Type B pancreatic cell (in vitro differentiated cells): ENCODE measurements at places on chromosomes 6 and 20.

DNA sequence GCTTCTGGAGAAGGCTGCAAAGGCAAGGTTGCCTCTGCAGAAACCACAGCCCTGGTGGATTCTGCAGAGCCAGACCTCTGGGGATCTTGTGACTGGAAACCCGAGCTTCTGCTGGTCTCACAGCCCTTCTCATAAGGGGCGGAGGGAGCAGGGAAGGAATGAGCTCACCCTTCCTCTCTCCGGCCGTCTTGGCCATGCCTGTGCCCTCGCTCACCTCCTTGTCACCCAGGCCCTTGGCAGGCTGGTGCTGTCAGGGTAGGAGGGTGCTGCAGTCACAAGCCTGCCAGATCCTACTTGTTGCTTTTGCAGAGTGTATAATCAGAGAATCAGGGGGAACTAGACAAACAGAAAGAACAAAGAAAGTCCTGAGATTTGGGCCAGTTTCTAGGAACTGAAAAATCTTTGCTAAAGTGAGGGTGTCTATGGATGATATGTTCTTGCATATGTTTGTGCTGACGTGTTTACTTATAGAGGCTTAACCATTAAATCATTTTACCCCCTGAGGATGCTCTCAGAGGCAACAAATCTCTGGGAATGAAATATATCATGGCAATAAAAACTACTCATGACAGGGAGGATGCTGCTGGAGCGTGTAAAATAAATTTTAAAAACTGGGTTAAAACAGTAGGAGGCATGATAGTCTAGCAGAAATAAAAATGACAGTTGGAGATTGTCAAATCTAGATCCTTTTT is 244.9 kb upstream of the SOX4 start:
- H3K4me1 ChIP-seq: peaks cover 32% of the 10 kb centered on the region
- no peaks in the 10 kb centered on the region for H3K27me3 ChIP-seq
- peak overlapping the region; percentile 7 for H3K4me3 ChIP-seq
- H3K36me3 ChIP-seq: no peaks in the 10 kb centered on the region
- no peak overlapping the region for H3K27ac ChIP-seq

DNA sequence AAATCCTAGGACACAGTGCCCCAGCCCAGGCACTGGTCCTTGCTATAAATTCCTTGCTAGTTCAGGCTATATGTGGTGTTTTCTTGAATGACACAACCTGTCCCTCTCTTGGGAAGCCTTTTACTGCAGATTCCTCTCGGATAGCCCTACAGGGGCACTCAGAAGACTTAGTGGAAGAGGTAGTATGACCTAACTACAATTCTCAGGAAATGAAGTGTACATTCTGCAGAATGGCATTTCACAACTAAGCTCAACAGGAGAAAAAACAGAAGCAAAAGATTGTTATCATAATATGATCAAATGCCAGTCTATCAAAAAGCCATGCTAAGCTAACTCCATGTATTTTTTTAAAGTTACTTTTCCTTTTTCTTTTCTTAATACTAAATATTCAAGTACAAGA is 66.3 kb upstream of the FBXL4 start:
- no peaks in the 10 kb centered on the region for H3K4me1 ChIP-seq
- H3K27ac ChIP-seq: no peak overlapping the region
- no peak overlapping the region for H3K4me3 ChIP-seq
- DNase-seq: no peak

GRCh38 chr6:56263596-56264315 is 16.4 kb upstream of the COL21A1 start:
- DNase-seq: no peak
- H3K4me1 ChIP-seq: peaks cover 12% of the 10 kb centered on the region
- H3K36me3 ChIP-seq: no peaks in the 10 kb centered on the region
- no peak overlapping the region for H3K27ac ChIP-seq
- H3K27me3 ChIP-seq: peaks cover 6% of the 10 kb centered on the region

- no peak for DNase-seq
- no peaks in the 10 kb centered on the region for H3K4me1 ChIP-seq
- H3K36me3 ChIP-seq: no peaks in the 10 kb centered on the region
Measured at GRCh38 chr20:55569084-55569483, 436.2 kb downstream of the CBLN4 start.

DNA sequence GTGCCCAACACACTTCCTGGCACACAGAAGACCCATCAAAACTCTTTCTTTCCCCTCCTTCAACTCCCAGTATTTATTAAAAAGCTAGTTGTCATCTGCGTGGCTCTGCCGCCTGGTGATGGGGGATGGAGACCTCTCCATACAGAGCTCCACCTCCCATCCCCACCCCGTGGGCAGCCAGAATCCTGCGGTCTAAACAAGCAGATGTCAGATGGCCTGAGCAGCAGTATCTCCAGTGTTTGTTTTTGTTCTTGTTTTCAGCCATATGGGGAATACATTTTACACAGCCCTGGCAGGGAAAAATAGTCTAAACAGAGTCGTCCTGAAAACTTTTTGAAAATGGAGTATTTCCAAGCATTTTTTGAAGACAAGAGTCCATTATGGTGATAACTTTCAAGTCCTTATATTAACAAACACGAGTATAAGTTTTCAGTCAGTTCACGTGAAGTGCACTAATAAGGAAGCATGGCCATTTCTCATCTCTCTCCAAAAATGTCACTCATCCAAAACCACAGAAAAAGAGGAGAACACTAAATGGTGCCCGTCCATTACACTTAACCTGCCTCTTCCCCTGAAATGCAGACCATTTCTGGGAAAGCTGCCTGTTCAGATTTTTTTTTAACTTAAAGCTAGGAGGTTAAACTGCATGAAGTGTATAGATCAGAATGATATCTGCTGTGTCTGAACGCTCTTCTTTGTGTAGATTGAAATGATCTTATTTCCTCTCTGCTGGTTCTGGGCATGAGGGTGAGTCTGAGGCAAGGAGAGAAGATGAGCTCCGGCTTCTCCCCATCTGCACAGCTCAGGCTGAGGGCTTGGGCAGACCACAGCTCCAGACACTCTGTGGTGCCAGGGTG is 91.0 kb downstream of the TCP11 start:
- H3K4me3 ChIP-seq: no peak overlapping the region
- H3K27me3 ChIP-seq: no peaks in the 10 kb centered on the region
- H3K27ac ChIP-seq: no peak overlapping the region
- H3K36me3 ChIP-seq: no peaks in the 10 kb centered on the region
- DNase-seq: no peak

DNA sequence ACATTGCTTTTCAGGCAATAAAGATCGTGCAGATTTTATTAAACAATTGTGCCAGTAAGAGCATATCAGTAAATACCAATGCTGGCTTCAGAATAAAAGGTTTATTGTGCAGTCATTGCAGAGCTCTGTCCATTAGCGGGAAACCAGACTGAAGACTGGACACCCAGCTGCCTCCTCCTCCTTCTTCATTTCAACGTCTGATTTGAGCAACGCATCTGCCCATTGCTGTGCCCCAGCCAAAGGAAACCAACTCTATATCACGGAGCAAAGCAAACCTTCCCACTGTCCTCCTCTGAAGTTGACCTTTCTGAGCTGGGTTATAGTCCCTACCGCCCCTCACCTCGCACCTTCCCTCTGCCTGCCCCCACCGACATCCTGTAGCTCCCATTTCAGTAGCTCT is 80.8 kb downstream of the SLC22A23 start:
- peaks cover 6% of the 10 kb centered on the region for H3K36me3 ChIP-seq
- H3K4me3 ChIP-seq: no peak overlapping the region
- no peak overlapping the region for H3K27ac ChIP-seq
- peaks cover 42% of the 10 kb centered on the region for H3K4me1 ChIP-seq
- no peaks in the 10 kb centered on the region for H3K27me3 ChIP-seq

DNA sequence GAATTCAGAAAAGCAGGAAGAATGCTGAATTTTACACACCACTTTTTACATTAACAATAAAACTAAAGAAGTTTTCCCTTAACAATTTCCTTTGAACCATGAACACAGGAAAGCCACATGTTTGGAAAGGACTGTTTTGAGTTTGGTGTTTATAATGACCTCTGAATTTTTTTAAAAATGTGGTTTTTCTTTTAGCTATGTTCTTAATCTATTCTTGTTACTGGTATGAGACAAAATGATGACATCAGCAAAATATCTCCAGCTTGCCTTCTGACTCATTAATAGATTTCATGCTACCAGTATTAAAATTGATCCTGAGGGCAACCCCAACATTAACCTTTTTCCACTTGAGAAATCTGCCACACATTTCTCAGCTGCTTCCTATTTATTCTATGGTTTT is 217.5 kb upstream of the THEMIS start:
- no peak overlapping the region for H3K4me3 ChIP-seq
